PC-9 (cell line): ENCODE measurements at places on chromosomes 6 and 20. TPM values are rescaled to one million over a fixed set of nuclear protein-coding genes. Genes with fewer than 3 reads are reported as not detected.

Gene MYH7B
- total RNA-seq: 1.0 and 2.3 TPM in 2 replicates

Gene GUCA1A
- total RNA-seq: not detected in 2 replicates

Gene FAM83B
- 10.1 and 15.6 TPM in 2 replicates for total RNA-seq

Gene ERMARD
- total RNA-seq: 19.3 and 28.2 TPM in 2 replicates

Gene PHACTR3
- 0.41 and 0.50 TPM in 2 replicates for total RNA-seq

Gene CLPSL2
- 0.76 TPM in 1 of 2 replicates, not detected in the other for total RNA-seq

- no peak for DNase-seq
Observed at GRCh38 chr6:1470040-1470439, 80.7 kb downstream of the FOXF2 start.

GRCh38 chr6:67277312-67277711 lies 1357.8 kb upstream of the ADGRB3 start:
- DNase-seq: no peak

DNA sequence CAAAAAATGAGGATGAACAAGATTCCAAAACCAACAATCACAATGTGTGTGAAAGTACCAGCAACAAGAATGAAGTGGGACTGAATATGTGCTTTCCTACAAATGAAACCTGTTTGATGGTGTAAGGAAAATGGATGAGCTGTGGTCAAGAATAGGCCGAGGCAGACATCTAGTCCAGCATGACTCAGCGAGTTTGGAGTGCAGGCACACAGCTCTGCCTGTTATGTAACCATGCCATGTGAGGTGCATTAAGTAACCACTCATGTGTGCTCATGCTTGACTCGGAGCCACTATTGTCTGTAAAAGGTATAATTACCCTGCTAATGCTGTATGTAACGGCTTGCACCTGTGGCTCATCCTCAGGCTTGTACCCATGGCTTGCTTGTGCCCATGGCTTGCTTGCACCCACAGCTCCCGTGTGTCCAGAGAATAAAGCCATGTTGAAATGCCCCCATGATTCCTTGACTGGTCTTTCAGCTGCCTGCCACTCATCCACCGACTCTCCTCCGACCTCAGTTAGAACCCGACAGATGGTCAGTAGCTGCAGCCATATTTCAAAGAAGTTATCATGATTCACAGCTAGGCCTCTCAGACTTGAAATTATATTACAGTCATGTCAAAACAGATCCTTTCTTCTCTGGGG lies 98.7 kb downstream of the BACH2 start:
- DNase-seq: no peak

GRCh38 chr6:170128346-170128745 lies 162.5 kb downstream of the DLL1 start:
- DNase-seq: no peak

DNA sequence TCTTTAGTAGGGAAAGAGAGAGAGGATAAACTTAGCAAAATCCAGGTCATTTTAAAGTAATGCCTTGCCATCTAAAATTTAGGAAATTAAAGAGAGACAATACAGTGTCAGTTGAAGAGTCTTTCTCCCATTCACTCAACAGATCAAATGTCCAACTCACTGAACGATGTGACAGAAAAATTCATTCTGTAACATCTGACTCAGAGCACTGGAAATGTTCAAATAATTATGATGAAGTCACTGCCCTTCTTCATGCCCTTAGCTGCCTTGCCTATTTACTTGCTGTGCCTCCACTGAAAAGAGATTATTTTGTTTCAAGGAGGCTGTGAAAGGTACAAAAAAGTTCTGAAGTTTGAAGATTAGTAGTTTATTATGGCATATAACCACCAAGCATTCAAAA lies 434.8 kb downstream of the ADGRB3 start:
- DNase-seq: no peak

GRCh38 chr20:43904827-43905177 lies 9.8 kb upstream of the TOX2 start:
- peak; percentile 33 for DNase-seq

GRCh38 chr6:28225056-28225834 lies at the start of gene ZSCAN9:
ZSCAN9 (plus strand) TSS chr6:28225275; CDS start chr6:28227085, 1,810 bp downstream.
- peak; percentile 87 for DNase-seq

DNA sequence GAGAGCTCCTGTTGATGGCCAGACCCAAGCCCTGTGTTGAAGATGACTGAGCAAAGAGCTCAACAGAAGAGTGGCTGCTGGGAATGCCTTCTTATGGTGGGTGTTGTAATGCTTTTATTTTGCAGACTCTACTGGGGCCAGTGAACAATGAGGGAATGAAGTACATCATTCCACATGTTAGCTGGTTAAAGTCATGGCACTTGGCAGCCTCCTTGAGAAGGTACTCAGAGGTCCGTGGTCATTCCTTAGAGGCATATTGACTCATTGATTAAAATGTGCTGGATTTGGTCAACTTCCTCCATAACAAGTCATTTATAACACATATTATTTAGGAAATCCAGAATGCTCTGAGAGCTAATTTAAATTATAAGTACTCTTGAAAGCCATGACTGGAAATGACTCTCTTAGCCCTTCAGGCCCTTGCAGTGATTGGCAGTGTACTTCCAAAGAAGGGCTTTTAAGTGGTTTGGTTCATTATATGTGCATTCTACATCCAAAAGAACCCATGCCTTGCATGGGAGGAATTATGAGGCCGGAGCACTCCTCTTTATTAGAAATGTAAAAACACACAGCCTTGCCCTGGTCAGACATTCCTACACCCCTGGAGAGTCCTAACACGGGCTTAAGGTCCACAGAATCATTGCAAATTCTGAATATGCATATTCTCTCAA lies 976.9 kb downstream of the KIF16B start:
- DNase-seq: no peak
